Fibroblast of mammary gland (primary cell): ENCODE measurements at places on chromosomes 16 and 17.

GRCh38 chr17:6755731-6756184 is at the start of gene XAF1:
XAF1 (plus strand) TSS chr17:6756046; CDS start chr17:6756079, 33 bp downstream.
- DNase-seq, result peak; percentile 60

- DNase-seq, result no peak
Observed at GRCh38 chr17:79131701-79132100, 57.1 kb downstream of the ENGASE start.

DNA sequence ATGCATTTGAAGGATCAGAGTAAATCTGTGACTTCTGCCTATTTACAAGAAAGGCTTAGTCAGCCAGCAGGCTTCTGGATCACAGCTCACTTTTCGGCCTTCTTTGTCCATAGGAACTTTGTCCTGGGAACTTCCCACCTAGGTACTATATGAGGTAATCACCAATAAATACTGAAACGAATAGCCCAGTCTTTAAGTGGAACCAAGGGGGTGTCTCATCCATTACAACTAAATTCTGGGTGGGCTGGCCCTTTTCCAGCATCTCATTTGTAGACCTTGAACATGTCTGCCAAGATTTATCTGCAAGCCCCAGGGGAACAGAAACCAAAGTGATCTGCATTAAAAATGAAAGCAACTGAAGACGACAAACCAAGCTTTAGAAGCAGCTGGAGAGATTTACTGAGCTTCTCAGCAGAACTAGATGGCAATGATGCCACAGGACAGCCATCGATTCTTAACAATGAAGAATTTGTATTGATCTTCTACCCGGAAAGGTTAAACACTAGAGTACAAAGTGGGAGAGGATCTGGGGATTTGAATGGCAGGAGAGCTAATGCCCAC is 55.5 kb downstream of the SNX11 start:
- DNase-seq, result no peak

GRCh38 chr17:2611627-2612026 is 18.2 kb downstream of the PAFAH1B1 start:
- DNase-seq, result no peak

- peak; percentile 99 for DNase-seq
Observed at GRCh38 chr17:34275881-34276280, 5.9 kb downstream of the CCL7 start.

- DNase-seq, result peak; percentile 20
Observed at GRCh38 chr17:79082311-79083190, 7.9 kb downstream of the ENGASE start.

GRCh38 chr17:61805399-61805798 is 57.9 kb downstream of the BRIP1 start:
- DNase-seq, result peak; percentile 68

- DNase-seq, result peak; percentile 87
Observed at GRCh38 chr17:40026816-40027613, 11.8 kb downstream of the CSF3 start.

DNA sequence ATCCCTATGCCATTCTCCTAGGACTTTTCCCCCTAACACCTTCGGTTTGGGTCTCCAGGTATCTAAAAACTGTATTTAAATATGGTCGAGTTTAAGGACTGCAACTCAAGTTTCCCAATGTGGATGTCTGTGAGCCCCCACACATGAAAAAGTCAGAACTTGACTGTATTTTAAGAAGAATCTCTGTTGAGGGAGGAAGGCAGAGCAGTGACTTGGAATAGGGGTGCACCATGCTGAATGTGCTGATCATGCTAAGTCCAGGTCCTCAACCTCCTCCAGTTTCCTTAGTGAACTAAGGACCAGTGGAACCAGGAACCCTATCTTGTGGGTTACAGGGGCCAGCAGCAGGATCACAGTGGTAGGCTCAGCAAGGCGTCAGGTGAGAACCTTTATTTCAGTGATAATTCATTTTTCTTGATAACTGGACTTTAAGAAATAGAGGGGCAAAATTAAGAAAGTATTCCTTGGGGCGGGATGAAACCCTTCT is 19.5 kb downstream of the GRB7 start:
- DNase-seq, result no peak

DNA sequence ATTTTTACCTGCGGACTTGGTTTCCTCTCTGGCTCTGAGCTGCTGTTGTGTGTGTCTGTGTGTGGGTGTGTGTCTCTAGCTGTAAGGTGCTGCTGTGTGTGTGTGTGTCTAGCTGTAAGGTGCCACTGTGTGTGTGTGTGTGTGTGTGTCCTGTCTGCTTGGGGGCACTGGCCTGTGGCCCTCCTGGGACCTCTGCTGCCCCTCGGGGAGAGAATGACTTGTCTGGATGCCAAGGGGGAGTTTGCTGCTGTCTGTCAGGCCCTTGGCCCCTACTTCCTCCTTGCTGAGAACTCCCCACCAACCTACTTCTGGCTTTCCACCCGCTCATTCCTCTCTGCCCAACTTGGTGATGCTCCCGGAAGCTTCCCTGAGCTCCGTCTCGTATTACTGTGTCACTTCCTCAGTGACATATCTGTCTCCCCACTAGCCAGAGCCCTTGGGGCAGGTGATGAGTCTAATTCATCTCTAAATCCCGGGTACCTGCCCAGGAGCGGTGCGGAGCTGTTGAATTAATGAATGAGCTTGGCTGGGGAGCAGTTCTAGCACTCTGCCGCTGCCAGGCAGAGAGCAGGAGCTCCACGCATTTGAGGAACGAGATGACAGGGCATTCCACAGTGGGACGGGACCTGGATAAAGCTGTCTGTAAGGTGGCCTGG is 3.5 kb upstream of the LASP1NB start:
- no peak for DNase-seq

GRCh38 chr17:37137070-37137610 is 188.4 kb downstream of the AATF start:
- no peak for DNase-seq

DNA sequence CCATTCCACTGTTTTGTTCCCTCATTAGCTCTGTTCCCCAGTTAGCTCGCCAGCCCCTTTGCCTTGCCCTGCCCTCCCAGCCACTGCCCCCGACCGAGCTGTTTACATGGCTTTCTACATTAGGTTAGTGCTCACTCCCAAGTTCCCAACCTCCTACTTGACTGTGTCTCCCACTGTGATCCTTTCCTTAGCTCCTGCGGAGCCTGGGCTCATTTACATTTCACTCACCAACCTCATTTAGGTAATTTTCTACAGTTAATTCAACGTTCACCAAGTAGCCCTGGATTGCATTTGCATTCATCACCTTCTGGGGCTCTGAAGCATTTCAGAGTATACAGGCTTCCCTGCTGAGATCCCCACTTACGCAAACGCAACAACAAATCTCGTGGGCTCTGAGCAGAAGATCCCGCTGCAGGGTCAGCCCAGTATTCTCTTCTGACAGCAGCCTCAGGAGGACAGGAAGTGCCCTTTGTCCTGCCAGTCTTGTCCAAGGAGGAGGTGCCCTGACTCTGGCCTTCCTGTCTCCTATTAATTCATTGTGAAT is 325.8 kb upstream of the CCL2 start:
- DNase-seq, result no peak

DNA sequence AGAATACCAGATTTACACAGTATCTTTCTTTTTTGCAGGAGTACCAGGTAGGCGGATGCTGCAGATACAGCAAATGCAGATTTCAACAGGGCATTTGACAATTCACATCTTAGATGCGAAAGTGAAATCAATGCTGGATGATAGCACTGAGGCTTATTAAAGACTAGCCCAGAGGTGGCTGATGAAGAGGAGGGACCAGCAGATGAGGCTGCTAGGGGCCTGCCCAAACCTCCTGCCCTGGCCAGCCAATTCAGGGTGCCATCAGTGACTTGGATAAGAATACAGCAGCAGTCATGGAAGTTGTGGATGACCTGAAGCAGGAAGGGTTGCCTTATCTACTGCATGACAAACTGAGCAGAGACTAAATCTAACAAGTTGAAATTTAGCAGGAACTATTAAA is 1.5 kb upstream of the DYNC1LI2 start:
- DNase-seq, result no peak

GRCh38 chr17:76536511-76537287 is 810 bp downstream of the CYGB start:
- DNase-seq, result no peak

DNA sequence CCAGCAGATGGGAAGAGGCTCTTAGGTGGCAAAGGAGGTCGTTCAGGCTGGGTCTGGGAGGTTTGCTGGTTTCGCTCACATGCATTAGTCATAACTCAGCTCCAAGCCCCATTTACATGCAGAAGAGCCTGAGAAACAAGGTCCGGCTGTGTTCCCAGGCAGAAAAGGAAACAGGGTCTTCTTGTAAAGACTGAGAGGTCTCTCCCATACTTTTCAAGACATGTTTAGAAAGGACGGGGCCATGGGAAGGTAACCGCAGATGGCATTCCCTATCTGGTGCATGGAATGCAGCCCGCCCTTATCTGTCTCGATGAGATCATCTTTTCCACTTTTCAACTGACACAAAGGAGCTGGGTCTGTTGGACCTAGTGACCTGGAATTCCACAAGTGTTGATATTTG is 389.0 kb upstream of the CDH11 start:
- no peak for DNase-seq

GRCh38 chr16:4613636-4614570 is 785 bp downstream of the UBALD1 start:
- DNase-seq, result peak; percentile 35

- no peak for DNase-seq
Observed at GRCh38 chr17:39171933-39172332, 6.0 kb upstream of the ARL5C start.

GRCh38 chr17:41792845-41793783 is 6.6 kb upstream of the JUP start:
- DNase-seq, result no peak

DNA sequence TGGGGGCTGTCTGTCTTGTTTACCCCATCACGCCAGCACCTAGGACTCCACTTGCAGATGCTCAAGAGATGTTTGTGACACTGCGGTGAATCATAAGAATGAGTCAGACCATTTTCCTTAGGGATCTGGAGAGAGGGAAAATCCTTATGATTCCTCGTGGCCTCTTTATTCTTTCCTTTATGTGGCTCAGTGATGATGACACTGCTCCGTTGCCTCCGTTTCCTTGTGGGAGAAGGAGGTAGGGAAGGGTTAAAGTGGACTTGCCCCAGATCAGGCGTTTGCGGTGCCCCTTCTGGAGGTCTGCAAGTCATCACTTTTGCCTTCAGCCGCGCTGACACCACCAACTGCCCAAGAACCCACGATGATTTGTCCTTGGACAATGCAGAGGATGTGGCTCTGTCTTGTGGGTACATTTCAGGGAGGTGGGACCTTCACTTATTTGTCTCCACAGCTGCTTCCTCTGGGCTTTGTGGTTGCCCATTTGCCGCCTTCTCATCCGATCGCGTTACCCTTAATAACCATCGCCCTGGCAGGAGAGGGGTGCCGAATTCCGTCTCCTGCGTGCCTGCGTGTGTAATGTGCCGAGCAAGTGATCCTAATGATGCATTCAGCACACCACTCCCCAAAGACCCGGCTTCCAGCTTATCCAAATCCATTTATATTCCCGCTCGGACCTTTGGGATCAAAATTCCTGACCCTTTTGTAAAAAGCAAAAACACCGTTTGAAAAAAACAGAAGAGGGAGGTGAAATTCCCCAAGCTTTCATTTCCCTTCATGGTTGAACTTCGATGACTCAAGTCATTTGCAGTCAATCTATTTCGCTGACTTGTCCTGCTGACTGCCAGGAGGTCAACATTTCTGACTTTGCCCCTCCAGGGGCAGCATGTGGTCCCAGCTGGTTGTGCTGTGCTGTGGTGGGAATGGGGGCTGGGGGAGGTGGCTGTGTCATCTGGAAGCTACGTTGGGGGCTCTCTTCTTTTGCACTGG is 87.2 kb upstream of the IRX3 start:
- peak; percentile 98 for DNase-seq

DNA sequence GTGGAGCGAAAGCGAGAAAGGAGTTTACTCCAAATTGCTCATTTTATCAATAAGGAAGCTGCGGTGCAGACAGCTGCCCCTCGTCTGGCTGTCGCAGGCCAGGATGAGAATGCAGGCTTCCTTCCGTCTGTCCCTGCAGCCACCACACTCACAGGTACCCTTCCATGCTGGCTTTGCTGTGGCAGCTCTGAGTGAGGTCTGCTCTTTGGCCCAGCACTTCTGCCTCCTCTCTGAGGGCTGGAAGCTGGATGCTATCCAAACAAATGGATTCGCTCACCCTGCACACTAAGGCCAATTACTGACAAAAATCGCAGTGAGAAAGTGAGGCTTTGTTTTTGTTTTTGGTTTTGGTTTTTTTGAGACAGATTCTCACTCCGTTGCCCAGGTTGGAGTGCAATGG is 7.0 kb downstream of the ARMC7 start:
- no peak for DNase-seq

GRCh38 chr17:49992933-49993422 is 2.0 kb downstream of the DLX3 start:
- no peak for DNase-seq

- DNase-seq, result peak; percentile 99
Observed at GRCh38 chr17:47267354-47267828, 13.8 kb downstream of the ITGB3 start.
